ENCODE measurements at places on chromosomes 7 and 10.

GRCh38 chr10:79391231-79392019 is 44.2 kb downstream of the PPIF start:
- peak; percentile 10 for DNase-seq
- H3K36me3 ChIP-seq = peaks cover 6% of the 10 kb centered on the region
- no peak overlapping the region for H3K4me3 ChIP-seq
- no peaks in the 10 kb centered on the region for H3K4me1 ChIP-seq
- no peak overlapping the region for H3K27ac ChIP-seq
- no peaks in the 10 kb centered on the region for H3K27me3 ChIP-seq

DNA sequence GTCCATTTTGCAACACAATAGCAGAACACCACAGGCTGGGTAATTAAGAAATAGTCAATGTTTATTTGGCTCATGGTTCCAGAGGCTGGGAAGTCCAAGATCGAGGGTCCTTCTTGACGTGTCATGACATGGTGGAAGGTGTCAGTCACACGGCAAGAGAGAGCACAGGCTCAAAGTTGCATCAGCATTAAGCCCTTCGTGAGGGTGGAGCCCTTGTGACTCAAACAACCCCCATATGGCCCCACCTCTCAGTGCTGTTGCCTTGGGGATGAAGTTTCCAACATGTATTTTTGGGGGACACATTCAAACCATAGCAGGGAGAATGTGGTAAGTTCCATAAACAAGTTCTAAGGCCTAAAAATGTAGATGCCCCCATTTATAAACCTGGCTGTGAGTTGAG is 24.6 kb upstream of the GTPBP4 start:
- no peaks in the 10 kb centered on the region for H3K4me1 ChIP-seq
- no peak for DNase-seq
- peaks cover 13% of the 10 kb centered on the region for H3K27me3 ChIP-seq
- H3K4me3 ChIP-seq = no peak overlapping the region
- no peaks in the 10 kb centered on the region for H3K36me3 ChIP-seq
- H3K27ac ChIP-seq = no peak overlapping the region

DNA sequence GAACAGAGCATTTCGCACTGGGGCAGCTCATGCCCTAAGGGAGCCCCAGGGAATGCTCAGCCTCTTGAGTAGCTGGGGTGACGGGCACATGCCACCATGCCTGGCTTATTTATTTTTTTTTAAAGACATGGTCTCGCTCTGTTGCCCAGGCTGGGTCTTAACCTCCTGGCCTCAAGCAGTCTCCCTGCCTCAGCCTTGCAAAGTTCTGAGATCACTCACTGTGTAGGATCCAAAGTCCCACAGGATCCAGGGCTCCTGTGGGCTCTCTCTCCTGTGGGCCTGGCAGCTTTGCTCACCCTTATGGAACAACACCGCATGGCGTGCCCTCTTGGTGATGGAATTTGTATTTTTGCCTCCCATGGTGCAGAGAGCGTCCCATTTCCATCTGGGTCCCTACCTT is 34.0 kb downstream of the TMEM120A start:
- DNase-seq = no peak
- no peaks in the 10 kb centered on the region for H3K27me3 ChIP-seq
- no peak overlapping the region for H3K27ac ChIP-seq
- H3K36me3 ChIP-seq = peaks cover 26% of the 10 kb centered on the region

GRCh38 chr10:72086466-72087391 is 1.6 kb downstream of the SPOCK2 start:
- H3K36me3 ChIP-seq = no peaks in the 10 kb centered on the region
- H3K4me3 ChIP-seq = peak overlapping the region; percentile 67
- peak overlapping the region; percentile 7 for H3K27ac ChIP-seq
- DNase-seq = no peak

DNA sequence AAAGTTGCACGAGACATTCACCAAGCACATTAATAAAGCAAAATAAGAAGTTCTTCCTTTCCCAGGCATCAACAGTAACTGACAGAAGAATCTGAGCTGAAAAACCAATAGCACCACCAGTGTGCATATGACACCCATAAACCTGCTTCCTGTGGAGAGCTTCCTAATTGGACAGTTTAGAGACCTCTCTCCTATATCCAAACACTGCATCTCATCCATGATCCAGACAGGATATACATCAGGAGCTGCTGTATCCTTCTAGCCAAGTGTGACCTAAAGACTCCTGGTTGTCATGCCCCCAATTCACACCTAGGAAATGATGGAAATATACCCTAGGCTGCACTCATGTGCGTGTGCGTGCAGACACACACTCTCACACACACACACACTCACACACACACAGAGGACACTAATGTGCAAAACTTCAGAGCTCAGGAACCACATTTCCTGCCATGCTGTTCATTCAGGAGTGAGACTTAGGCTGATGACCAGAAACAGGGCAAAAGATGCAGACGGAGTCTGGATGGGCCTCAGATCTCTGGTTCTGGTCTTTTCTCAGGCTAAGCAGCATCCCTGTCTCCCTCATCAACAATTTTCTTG is 58.0 kb downstream of the MAP3K8 start:
- no peak overlapping the region for H3K4me3 ChIP-seq
- H3K27me3 ChIP-seq = peaks cover 4% of the 10 kb centered on the region
- no peaks in the 10 kb centered on the region for H3K4me1 ChIP-seq
- no peaks in the 10 kb centered on the region for H3K36me3 ChIP-seq
- no peak for DNase-seq

GRCh38 chr7:53111031-53111430 is 75.6 kb downstream of the POM121L12 start:
- DNase-seq = no peak
- no peaks in the 10 kb centered on the region for H3K4me1 ChIP-seq
- H3K4me3 ChIP-seq = no peak overlapping the region
- no peaks in the 10 kb centered on the region for H3K36me3 ChIP-seq

DNA sequence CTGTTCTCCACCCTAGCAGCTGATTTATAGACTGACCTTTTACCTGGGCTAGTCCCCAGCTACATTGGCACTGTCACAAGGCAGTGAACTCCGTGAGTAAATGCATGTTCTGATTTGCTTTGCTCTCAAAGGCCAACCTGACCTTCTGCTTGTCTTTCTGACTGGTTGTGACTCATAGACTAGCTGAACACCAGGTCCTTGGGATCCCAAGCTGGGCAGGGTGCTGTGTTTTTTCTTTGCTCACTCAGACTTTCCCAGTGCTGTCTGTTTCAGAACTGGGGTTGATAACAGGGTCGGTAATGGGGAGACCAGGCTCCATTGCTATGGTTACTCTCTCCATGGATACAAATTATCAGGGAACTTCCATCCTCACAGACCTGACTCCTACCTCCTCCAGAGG is 35.0 kb downstream of the EVX1 start:
- H3K27me3 ChIP-seq = no peaks in the 10 kb centered on the region
- DNase-seq = no peak
- H3K4me3 ChIP-seq = no peak overlapping the region
- no peaks in the 10 kb centered on the region for H3K4me1 ChIP-seq
- no peak overlapping the region for H3K27ac ChIP-seq
- no peaks in the 10 kb centered on the region for H3K36me3 ChIP-seq

DNA sequence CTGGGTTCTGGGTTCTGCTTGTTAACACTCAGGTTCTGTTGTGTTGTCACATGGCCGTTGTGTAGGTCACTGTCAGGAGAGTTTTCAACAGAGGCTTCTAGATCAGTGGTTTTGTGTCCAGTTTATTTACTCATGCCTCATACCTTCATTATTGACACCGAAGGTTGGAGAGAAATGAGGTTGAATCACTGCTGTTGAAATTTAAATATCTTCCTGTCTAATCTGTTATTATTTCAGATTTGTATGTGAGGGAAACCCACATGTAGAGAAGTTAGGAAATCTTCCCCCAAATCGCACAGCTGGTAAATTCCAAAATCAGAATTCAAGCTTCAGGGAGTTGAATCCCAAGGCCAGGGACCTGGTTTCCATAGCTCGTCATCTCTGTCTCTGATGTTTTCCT is 28.3 kb upstream of the KLF6 start:
- no peak overlapping the region for H3K4me3 ChIP-seq
- H3K4me1 ChIP-seq = peaks cover 24% of the 10 kb centered on the region
- no peaks in the 10 kb centered on the region for H3K36me3 ChIP-seq

GRCh38 chr10:81961451-81962184 is 86.6 kb downstream of the NRG3 start:
- no peak for DNase-seq
- peaks cover 4% of the 10 kb centered on the region for H3K27me3 ChIP-seq
- no peak overlapping the region for H3K4me3 ChIP-seq
- H3K36me3 ChIP-seq = no peaks in the 10 kb centered on the region
- H3K4me1 ChIP-seq = peaks cover 2% of the 10 kb centered on the region

DNA sequence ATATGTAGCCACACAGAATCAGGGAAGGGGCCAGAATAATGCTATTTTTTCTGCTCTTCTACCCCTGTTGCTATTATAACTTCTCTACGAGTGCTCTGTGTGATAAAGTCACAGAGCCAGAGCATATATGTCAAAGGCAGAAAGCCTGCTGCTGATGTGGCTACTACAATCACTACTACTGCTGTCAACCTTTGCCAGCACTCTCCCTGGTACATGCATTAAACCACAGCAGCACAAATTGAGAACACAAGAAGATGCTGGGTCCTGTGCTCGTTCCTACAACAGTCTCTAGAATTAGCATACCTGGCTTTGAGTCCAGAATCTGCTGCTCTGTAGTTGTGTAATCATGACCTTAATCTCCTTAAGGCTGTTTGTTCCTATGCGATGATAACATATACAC is 108.6 kb downstream of the SEMA3A start:
- H3K27ac ChIP-seq = peak overlapping the region; percentile 61
- no peak for DNase-seq
- no peaks in the 10 kb centered on the region for H3K27me3 ChIP-seq
- peaks cover 26% of the 10 kb centered on the region for H3K4me1 ChIP-seq

DNA sequence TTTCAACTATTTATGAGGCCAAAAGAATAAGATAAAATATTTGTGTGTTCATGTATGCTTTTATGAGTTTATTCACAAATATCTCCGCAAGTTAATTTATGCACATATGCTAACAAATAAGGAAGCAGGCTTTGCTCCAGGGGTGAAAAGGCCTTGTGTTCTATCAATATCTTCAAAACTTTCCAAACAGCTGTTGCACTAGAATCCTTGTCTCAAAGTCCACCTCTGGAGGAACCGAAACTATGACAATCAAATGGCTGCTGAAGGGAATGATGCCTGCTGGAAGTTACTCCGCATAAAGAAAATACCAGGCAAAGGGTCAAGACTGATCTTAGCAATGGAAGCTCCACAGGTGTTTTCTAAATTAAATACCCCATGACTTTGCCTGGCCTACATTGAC is 145.0 kb upstream of the GHITM start:
- H3K27ac ChIP-seq = no peak overlapping the region
- no peak for DNase-seq
- no peak overlapping the region for H3K4me3 ChIP-seq
- no peaks in the 10 kb centered on the region for H3K4me1 ChIP-seq
- H3K36me3 ChIP-seq = no peaks in the 10 kb centered on the region

DNA sequence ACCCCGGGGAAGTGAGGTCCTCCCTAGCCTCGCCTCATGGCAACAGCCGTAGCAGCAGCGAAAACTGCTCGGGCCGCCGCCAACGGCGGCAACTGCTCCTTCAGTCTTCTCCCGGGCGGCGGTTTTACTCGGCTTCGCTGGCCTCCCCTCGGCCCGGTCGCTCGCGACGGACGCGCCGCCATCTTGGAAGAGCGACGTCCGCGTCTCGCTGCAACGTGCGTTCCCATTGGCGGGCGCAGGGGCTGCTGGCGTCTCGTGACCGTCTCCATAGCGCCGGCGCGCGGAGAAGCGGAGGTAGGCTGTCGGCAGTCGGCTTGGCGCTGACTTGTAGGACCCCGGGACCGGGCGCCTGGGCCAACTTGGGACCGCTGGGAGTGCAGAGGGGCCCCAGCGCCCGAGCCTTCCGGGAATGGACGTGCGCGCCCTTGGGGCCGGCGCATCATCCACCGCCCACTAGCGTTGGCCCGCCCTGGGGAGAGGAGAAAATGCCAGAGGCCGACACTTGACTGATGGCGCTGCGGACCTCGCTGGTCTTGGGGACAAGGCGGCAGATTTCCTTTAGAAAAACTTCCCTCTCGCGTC is at the start of gene SNX13:
SNX13 (minus strand) TSS at position 193 of the 582 bp plus-strand sequence. CDS start 199 bp downstream, outside the sequence.
- no peaks in the 10 kb centered on the region for H3K27me3 ChIP-seq
- peak within 1 kb of the TSS; percentile 94 for H3K4me3 ChIP-seq
- H3K4me1 ChIP-seq = peaks cover 41% of the 10 kb centered on the region
- H3K36me3 ChIP-seq = no peaks in the 10 kb centered on the region
- peak within 1 kb of the TSS; percentile 98 for H3K27ac ChIP-seq

GRCh38 chr10:124389613-124390361 is 28.9 kb downstream of the OAT start:
- no peak for DNase-seq
- peak overlapping the region; percentile 46 for H3K4me3 ChIP-seq
- H3K36me3 ChIP-seq = no peaks in the 10 kb centered on the region
- peaks cover 2% of the 10 kb centered on the region for H3K4me1 ChIP-seq
- H3K27ac ChIP-seq = no peak overlapping the region

DNA sequence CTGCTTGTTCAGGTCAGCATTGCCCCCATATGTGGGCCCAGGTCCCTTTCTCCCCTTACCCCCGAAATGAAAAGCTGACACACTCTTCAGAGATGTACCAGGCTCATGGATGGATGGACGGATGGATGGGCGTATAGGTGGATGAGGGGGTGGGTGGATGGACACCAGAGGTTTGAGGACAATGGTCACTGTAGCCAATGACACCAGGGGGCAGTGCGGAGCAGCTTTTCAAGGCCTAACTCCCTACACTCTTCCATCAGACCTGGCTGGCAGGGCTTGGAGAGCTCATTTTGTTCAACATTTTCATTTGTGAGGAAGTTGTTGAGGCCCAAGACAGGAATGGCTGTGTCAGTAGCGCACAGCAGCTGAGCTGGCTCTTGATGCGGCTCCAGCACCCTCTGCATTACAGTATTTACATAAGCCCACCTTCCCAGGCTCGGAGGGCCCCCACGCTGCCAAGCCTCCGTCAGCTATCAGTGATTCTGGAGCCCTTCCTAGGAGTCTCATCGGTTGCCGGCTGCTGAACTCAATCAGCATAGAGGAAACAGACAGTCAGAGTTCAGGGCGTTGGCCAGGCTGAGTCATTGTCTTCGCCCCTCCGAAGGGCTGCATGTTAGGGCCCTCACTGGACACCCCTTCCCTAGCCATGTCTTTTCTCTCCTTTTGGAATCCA is 11.6 kb upstream of the FFAR4 start:
- no peak overlapping the region for H3K4me3 ChIP-seq
- no peak overlapping the region for H3K27ac ChIP-seq

DNA sequence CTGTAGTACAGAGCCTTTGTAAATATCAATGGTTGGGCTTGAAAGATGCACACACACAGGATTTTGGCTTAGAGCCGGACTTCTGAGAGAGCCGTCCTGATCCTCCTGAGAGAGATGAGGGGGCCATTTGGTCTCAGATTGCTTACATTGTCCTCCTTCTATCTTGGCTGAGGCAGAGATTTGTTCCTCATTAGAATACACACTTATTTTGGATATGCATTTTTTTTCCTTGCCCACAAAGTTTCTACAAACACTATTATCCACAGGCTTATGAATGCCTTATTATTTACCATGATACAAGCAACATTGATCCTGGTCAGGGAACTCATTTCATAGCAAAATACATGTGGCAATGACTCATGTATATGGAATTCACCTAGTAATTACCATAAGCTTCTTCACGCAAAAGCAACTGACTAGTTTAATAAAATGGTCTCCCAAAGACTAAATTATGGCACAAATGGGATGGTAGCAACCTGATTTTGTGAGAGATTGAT is 175.3 kb downstream of the MDFIC start:
- DNase-seq = no peak
- no peak overlapping the region for H3K27ac ChIP-seq
- H3K27me3 ChIP-seq = no peaks in the 10 kb centered on the region
- H3K36me3 ChIP-seq = peaks cover 2% of the 10 kb centered on the region
- no peak overlapping the region for H3K4me3 ChIP-seq

- no peak for DNase-seq
- H3K4me3 ChIP-seq = no peak overlapping the region
- no peaks in the 10 kb centered on the region for H3K4me1 ChIP-seq
- H3K27ac ChIP-seq = no peak overlapping the region
Observed at GRCh38 chr7:105206985-105207384, 181.7 kb downstream of the SRPK2 start.
